Cerebellum (tissue), 4 donors: ENCODE measurements at places on chromosomes 4 and X.

DNA sequence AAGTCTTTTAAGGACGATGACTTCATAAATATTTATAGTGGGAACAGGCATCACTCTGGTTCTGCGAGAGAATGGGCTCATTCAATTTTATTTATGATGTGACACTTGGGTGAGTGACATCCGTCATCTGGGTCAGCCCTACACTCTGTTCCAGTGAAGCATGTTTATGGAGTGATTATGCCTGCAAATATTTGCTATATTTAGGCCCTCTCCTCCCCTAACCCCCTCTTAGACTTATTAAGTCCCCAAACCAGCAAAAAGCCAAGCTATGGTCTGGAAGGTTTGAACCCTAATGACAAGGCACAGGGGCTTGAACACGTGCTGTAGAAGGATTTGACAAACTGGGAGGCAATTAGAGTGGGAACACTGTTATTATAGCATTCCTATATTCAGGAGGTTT is 55.9 kb downstream of the C4orf51 start:
- no peak for DNase-seq

- DNase-seq = no peak
Observed at GRCh38 chrX:7233580-7234406, 85.8 kb upstream of the PUDP start.

- no peak for DNase-seq
Observed at GRCh38 chrX:110204986-110205385, 112.9 kb downstream of the AMMECR1 start.

DNA sequence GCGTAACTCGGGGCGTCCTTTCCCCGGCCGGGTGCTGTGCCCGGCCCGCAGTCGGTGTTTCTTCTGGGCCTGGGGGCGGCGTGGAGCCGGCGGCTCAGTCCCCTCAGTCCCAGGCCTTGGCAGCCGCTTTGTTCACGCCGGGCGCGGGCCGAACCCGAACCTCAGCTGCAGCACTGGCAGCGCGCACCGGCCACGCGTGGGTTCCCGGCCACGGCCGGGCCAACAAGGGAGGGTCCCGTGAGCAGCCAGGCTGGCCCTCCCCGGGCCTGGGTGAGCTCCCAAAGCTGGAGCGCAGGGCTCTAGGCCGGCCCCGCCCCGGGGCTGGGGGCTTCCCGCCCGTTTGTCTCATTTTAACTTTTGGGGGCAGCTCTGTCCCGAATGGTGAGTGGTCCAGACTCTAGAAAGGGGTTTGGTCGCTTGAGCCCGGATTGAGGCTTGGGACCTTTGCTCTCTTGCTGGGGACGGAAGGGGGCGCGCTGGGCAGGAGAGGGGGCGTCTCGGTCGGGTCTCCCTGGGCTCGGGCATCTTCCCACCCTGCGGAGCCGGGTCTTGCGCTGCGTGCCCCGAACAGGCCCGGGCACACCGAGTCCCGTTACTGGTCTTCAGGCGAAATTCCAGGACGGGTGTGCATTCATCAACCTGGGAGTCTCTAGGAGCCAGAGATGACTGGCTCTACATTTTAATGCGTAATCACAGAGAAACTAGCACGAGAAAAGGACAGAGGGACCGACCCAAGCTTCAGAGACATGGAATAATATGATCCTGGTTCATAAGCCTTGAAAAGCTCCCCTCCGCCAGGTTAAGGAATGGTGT is 177.1 kb downstream of the CBR4 start:
- peak; percentile 39 for DNase-seq

DNA sequence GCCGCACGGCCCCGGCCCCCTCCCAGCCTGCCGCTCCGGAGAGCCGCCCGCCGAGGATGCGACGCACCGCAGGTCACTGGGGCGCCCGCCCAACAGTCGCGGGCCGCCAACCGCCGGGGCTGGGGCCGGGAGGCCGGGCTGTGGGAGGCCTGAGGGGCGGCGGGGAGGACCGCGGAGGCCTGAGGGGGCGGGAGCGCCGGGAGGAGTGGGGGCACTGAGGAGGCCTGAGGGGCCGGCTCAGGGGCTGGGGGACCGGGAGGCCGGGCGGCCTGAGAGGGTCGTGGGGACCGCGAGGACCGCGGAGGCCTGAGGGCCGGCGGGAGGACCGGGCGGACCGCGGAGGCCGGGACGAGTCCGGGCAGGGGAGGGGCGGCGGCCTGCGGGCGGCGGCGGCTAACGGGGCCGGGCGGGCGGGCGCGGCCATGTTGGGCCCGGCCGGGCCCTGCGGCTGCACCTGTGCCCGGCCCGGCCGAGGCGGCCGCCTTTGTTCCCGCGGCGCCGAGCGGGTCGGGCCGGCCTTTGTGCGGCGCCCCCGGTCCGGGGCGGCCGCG is 353 bp downstream of the NSD2 start:
- DNase-seq = peak; percentile 38

- no peak for DNase-seq
Observed at GRCh38 chr4:3744901-3745300, 21.3 kb upstream of the ADRA2C start.

DNA sequence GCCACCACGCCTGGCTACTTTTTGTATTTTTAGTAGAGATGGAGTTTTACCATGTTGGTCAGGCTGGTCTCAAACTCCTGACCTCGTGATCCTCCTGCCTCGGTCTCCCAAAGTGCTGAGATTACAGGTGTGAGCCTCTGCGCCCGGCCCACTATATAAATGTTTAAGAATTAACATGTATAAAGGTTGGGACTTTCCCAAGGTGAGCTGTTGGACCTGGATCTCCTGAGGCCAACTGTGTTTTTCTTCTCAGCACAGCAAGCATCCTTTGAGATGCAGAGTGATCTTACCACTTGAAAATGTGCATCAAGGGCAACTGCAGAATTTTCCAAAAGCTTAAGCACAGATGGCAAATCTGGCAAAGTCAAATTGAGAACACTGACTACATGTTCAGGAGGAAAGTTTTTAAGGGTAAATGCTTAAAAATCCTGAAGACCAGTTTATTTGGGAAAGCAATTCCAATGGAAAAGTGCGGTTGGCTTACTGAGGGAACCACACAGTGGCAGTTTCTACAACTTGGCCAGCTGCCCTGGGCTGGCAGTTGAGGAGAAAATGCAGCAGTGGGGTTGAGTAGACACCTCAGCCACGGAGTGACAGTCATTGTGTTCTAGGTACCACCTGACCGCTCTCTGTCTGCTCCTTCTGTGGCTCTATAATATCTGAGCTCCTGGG is 168.9 kb downstream of the CBR4 start:
- peak; percentile 47 for DNase-seq

GRCh38 chr4:948101-948935 is 16.1 kb downstream of the TMEM175 start:
- DNase-seq = peak; percentile 64

GRCh38 chr4:8033067-8033755 is 93.5 kb upstream of the AFAP1 start:
- no peak for DNase-seq

GRCh38 chr4:7610022-7610670 is 175.4 kb upstream of the PSAPL1 start:
- no peak for DNase-seq

GRCh38 chr4:58983887-58984286 is 1873.7 kb upstream of the IGFBP7 start:
- no peak for DNase-seq

DNA sequence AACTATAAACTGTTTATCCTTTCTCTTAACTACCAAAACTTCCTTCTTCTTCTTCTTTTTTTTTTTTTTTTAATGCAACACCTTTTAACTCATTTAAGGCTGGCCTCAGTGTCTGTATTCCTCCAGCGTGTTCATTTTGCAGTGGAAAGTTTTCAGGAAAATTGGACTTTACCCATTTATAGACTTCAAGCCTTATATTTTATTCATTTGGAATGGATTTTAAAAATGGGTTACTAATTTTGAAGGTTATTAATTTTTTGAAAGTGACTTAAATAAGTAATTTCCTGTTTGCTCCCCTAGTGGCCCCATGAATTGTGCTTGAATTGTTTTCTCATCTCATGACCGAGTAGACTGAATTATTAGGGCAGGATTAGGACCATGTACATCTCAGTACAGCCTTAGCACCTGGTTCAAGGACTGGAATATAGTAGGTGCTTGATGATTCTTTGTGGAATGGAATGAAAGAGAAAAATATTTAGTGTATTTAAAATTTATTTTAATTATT is 282.7 kb downstream of the ANKRD50 start:
- no peak for DNase-seq

GRCh38 chrX:130170752-130171445 is 863 bp upstream of the RAB33A start:
- peak; percentile 80 for DNase-seq

DNA sequence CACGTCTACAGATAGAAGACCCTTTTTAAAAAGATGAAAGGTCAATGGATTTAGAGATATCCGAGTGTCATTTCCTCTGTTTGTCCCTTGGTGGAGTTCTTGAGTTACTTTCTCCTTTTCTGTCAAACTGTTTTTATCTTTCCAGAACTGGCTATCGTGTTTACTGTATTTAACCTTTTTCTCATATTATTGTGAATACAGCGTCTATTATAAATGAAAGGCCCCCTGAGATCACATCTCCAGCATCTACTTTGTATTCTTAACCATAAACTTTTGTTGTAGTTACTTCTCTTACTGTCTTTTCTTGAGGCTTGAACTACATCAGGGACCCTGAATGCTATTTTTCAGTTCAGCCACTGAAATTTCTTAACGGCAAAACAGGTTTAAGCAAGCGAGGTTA is 4.0 kb upstream of the PCDH7 start:
- DNase-seq = no peak

GRCh38 chr4:60724623-60725022 is 475.5 kb upstream of the ADGRL3 start:
- no peak for DNase-seq

DNA sequence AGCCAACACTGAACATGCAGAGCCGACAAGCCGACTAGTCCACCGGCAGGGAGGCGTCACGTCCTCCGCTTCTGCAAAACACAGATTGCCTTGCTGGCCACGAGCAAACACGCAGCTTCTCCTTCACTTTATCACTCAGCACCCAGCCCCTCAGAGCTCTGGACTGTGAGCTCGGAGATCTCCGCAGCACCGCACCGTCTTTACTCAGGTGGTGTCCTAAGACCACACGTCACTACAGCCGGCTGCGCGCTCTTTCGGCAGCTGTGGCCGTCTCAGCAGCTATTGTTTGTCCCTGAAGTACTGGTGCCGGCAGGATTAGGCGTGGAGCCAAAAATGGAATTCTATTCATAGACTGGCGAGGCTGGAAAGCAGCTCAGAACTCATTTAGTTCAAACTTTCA is 72.0 kb downstream of the FAT1 start:
- DNase-seq = peak; percentile 31

- DNase-seq = no peak
Observed at GRCh38 chr4:22607382-22607781, 85.4 kb upstream of the GBA3 start.

GRCh38 chrX:38363046-38363445 is 10.6 kb downstream of the OTC start:
- no peak for DNase-seq

DNA sequence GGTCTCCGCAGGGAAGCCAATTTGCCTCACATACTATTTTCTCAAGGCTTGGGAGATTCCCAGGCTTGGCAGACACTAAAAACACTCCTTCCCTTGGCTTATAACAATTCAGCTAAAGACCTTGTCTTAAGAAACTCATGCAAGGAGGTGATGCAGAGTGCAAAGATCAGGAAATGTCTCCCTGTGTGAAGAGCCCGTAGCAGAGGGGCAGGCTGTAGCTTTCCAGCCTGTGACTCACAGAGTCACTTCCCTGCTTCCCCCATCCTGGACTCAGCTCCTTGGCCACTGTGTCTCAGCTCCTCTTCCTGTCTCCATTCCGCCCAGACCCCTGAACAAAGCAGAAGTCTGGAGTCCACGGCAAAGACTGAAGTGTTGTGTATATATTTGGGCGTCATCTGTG is 56.1 kb downstream of the KDR start:
- no peak for DNase-seq

DNA sequence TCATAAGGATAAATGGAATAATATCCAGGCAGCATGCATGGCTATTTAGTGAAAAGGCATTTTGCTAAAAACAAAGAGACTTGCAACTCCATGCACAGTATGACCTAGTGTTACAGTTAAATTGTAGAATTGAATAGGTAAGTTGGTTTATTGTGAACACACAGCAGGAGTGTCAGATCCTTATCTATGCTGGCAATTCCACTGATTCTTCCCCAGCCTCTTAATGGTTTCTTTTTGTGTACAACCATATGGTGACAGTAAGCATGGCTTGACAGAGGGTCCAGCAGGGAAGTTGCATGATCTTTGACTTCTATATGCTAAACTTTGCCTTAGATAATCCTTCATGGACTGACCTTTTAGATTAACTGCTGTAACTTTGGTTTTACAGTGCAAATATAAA is 936.6 kb upstream of the EPHA5 start:
- no peak for DNase-seq

DNA sequence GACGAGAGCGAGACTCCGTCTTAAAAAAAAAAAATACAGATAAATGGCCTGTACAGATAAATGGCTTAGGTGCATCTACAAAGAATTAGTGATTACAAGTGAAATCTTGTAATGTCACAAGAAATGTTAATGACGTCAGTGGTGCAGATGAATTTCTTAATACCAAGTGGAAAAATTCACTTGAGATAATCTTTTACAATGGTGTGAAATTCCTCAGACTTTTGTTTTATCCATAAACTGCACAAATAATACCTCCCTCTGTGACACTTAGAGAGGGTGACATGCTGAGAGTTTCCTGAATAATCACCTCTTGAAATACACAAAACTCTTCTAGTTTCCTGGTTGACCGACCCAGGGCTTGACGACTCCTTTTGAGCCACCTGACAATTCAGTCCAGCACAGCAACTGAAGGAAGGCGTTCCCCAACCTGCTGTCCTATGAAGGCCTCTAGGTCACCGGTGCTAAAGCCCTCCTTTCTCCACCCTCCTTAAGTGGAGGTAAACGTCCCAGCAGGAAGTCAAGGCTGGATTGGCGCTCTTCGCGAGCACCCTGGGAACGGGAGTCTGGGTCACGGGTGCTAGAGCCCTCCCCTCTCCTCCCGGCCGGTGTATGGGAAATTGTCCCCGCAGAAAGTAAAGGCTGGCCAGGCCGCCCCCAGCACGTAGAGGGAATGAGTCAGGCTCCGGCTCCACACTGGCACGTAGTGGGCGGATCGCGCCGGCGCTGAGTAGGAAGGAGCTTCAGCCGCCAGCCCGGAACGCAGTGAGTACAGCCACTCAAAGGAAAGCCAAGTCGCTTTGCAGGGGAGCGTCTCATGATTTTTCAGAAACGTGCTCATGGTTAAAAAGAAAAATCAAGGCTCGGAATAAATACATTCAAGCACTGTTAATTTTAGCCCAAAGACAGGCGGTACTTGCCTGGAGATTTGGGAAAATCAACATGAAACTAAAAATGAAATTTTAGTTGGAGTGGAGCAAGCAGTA is at the start of gene TMEM144:
TMEM144 (plus strand) TSS at position 662 of the 983 bp plus-strand sequence. CDS start 2,182 bp downstream, outside the sequence.
- peak; percentile 69 for DNase-seq

DNA sequence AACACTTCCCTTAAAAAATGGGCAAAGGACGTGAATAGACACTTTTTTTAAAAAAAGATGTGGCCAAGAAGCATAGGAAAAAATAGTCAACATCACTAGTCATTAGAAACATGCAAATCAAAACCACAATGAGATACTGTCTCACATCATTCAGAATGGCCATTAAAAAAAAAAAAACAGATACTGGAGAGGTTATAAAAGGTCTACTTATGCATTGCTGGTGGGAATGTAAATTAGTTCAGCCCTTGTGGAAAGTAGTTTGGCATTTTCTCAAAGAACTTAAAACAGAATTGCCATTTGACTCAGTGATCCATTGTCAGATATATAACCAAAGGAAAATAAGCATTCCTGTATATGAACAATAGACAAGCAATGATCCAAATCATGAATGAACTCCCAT is 352.8 kb upstream of the EPHA5 start:
- no peak for DNase-seq
